ENCODE measurements at places on chromosomes 2 and 18.
A peak's percentile ranks its signal among the peaks of the same experiment; 100 is the strongest.

- no peak for DNase-seq
These were observed 166.5 kb downstream of the PTPRM start for GRCh38 chr18:7733642-7734041.

- DNase-seq: no peak
These were observed 56.5 kb upstream of the CDKL4 start for GRCh38 chr2:39300044-39300978.

- no peak for DNase-seq
These were observed 118.3 kb upstream of the NEDD4L start for GRCh38 chr18:57925706-57926105.

DNA sequence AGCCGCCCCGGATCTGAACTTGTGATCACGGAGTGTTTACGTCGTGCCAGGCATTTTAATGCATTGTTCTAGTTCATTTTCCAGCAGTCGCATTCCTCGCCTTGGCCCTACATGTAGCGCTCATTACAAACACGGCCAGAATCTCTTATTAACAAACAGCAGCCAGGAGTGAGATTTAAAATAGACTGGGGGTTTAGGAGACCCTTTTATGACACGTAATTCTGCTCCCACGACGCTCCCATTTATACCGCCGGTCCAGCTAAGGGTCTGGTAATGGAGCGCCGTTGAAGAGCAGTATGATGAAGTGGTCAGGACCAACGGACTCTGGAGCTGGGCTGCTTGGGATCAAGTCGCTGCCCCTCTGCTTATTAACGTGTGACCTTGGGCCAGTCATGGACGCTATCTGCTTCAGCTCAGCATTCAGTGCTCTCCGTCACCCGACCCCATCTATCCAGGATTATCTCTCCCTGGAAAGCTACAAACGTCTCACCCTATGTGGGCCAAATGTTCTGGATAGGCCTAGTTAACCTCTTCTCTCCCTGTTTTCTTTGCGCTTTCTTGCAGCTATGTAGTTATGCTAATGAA is 745 bp downstream of the MSH2 start:
- no peak for DNase-seq

DNA sequence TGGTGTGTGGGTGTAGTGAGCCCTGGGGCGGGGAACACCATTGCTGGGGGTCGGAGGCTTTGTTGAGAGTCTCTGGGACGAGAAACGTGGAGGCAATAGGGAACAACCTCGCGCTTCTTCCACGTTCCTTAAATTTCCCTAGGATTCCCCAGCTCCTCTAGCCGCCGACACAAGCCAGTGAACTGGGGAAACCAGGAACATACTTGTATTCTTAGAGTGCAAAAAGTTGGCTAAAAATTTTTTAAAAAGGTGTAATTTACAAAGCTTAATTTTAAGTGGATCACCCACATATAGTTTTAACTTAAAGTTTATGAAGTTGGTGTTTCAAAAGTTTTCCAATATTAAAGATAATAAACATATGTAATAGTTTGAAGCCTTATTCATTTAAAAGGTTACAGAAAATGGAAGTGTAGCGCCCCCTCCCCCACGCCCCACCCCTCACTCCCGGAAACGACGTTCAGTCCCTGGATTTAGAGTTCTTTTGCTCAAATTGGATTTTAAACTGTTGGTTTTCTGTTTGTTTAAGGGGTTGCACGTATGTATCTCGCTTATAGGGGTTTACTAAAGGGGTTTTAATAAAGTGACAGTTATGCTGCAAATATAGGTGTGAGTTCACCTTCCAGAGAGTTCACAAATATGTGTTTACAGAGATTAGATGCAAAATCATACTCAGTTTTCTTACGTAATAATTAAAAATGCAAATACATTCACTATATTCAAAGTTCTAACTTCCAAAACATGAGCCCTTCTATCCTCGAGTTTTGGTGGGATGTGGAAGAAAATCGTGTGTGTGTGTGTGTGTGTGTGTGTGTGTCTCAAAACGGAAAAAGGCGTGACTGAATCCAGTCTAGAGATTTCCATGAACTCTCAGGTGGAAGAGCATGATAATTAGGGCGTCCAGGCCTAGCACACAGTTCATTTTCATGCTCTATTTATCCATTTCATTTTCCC is 872 bp downstream of the DSG2 start:
- DNase-seq: no peak

DNA sequence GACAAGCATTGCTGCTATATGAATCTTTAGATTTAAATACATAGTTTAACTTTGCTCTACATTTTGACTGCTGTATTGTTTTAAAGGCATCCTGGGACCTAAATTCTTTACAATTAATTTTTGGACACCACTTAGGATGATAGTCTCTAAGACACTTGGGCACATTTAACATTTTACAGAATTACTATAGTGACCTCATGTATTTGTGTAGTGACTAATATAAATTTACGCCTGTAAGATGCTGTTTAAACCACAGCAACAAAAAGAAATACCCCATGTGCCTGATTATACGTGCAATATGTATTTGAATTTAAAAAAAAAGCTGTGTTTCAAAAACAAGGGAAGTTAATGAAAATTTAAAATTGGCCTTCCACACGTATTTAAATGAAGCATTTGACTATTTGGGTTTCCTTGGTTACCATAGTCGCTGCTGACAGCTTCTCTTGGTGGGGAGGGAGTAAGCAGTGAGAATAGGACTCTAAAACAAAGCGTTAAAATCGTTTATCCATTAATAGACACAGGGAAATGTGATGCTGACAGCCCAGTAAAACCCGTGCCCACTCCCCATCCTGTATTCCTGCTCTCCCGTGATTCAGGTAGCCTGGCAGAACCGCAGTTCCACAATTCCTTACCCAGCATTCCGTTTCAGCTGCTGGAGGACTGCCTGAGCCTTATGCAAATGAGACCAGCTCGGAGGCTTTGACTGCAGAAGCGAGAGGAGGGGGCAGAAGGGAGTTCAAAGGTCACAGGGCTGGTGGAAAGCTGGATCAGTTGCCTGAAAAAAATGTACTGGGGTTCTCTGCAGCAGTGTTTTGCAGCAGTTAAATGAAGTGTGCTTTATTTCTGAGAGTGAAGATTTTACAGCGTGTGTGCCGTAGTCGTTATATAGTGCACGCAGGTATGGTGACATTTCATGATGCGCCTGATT is 104.3 kb downstream of the CSRNP3 start:
- no peak for DNase-seq

- DNase-seq: no peak
These were observed 41.9 kb downstream of the BABAM2 start for GRCh38 chr2:27932396-27932795.

- DNase-seq: no peak
These were observed 309.7 kb downstream of the IRS1 start for GRCh38 chr2:226489775-226490541.

- no peak for DNase-seq
These were observed 109.8 kb downstream of the ADCYAP1 start for GRCh38 chr18:1014509-1014908.

DNA sequence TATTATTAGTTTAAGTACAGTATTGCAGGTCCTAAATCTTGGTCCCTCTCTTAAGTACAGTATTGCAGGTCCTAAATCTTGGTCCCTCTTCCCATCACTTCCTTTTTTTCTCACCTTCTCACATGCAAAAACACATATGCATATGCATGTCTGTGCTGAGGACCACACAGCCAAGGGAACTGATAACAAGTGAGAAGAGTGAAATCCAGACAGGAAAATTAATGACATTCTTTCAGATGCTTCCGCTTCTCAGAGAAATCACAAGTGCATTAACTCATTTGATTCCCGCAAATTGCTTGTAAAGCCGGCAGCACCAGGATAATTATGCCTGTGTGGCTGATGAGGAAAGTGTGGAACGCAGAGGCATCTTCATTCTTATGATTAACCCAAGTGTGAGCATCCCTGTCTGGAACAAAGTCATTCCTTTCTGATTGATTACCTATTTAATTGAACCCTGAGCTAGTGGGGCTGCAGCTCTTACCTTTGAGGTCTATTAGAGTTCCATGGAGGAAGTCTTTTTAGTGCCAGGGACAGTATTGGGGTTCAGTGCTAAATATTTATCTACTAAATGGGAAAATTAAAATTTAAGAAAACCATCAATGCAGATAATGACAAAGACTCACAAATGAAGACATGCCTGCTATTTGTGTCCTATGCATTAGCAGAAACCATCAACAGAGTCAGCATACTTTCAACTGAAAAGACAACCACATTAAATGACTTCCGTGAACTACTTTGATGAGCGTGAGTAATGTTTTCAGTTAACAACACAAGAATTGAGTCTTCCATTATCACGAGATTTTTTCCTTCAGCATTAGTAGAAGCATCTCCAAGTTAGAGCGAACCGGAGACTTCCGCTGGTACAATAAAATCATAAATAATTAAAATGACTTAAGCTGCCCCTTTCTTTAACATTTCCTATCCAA is 220.4 kb upstream of the SLC35G4 start:
- DNase-seq: no peak

GRCh38 chr2:73685764-73686438 is 43.7 kb upstream of the NAT8 start:
- DNase-seq: no peak

- DNase-seq: no peak
These were observed 12.6 kb upstream of the KCMF1 start for GRCh38 chr2:84958135-84959059.

DNA sequence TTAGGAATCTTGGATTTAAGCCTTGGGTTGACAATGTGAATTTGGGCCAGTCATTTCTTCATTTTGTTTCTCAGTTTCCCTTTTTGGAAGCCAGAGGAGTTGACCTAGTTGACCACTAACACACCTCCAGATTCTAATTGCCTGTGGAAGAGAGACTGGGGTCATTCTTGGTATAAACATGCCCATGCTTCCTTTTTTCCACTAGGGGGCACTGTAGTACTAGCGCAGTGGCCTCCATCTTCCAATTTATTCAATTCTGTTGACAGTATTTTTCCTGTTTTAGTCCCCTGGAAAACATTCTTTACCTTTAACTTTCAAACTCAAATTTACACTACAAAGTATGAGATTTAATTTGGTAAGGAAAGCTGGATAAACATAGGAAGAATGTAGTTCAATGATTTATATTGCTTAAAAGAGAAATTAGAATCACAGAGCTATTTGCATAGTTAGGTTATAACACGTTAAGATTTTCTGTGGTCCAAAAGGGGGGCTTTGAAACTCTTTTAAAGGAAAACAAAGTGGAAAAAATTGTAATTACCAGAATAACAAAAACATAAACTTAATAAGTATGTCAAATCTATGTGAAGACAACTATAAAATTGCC is 57.5 kb upstream of the AGPS start:
- peak; percentile 58 for DNase-seq

DNA sequence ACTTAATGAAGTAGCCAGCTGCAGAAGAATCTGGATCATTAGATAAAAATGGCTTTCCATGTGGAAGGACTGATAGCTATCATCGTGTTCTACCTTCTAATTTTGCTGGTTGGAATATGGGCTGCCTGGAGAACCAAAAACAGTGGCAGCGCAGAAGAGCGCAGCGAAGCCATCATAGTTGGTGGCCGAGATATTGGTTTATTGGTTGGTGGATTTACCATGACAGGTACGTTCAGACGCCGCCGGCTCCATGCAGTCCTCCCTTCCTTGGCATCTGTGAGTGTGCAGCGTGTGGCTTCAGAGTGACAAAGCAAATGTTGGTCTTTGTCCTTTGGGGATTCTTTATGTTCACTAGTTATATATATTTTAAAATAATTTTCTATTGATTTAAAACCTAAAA is 1.8 kb downstream of the SLC5A7 start:
- DNase-seq: no peak

- no peak for DNase-seq
These were observed 222.7 kb downstream of the CYRIA start for GRCh38 chr2:16442971-16443370.

- DNase-seq: no peak
These were observed 9.6 kb downstream of the IL1A start for GRCh38 chr2:112774536-112775285.

- no peak for DNase-seq
These were observed 172.2 kb downstream of the ASB1 start for GRCh38 chr2:238598802-238599530.

DNA sequence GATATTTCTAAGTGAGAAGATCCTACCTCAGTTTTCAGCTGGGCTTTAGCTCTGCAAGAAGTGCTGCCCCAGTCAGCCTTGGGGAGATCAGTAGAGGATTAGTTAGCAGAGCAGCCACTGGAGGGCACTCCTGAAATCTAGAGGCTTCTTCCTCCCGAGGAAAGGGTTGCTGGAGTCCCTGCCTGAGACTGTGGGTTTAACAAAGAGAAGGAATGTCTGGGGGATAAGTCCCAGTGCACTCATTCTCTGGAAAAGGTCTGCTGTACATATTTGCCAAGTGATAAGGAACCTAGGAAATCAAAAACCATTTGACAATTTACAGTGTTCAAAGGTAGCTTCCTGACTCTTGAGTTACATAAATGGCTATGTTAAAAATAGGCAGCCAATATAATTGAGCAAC is 207.2 kb downstream of the SLC8A1 start:
- DNase-seq: peak; percentile 61

DNA sequence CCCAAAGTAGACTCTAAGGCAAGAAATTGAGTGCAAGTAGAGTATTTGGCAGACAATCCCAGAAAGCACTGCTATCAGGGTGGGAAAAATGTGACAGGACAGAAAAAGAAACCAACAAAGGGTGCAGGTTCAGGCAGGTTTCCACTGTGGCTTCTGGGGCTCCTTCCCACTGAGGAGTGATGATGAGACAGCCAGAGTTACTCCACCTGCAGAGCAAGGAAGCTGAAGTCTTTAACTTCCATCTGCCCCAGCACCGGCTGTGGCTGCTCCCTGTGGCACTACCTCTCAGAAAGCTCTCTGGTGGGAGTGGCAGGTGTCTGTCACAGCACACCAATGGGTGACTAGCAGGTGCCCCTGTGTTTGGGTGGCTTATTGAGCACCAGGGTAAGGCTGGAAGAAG is 37.6 kb upstream of the ACKR3 start:
- no peak for DNase-seq

Data from inflammatory macrophage (primary cell).